Hematopoietic multipotent progenitor cell treated with erythropoietin and hydrocortisone succinate and interleukin-3 and kit ligand, for 15 days (in vitro differentiated cells): ENCODE measurements at places on chromosomes 6 and 20.

- no peak for DNase-seq
These were observed 26.7 kb downstream of the RNASET2 start for GRCh38 chr6:166929542-166930189.

- DNase-seq = no peak
These were observed 316.6 kb downstream of the THBS2 start for GRCh38 chr6:168937054-168937453.

DNA sequence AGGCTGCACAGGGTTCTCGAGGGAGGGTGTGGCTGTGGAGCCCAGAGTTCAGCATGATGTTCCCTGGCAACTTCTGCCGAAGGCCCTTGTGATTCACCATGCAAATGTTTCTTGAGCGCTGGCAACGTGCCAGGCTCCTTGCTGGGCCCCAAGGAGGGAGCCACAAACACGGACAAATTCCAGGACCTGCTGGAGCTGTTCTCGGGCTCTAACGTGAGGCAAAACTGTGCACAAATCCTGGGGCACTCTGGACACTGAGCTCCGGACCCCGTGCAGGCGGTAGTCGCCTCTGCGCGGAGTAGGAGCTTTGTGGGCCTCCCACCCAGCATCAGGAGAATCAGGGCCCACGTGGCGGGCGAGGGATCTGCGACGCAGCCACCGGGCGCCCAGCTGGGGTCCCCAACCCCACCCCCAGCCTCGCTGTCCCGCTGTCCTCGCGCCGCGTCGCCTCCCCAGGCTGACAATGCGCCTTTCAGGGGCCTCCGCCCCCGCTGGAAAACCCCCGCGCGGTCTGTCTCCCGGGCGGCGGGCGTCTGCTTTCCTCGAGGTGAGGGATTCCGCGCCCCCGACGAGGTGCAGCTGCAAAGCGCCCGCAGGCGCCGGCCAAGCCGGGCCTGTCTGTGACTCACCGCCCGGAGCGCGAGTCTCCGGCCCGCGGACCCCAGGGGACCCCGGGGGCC, 31.7 kb upstream of the SCUBE3 start:
- DNase-seq = peak; percentile 42

DNA sequence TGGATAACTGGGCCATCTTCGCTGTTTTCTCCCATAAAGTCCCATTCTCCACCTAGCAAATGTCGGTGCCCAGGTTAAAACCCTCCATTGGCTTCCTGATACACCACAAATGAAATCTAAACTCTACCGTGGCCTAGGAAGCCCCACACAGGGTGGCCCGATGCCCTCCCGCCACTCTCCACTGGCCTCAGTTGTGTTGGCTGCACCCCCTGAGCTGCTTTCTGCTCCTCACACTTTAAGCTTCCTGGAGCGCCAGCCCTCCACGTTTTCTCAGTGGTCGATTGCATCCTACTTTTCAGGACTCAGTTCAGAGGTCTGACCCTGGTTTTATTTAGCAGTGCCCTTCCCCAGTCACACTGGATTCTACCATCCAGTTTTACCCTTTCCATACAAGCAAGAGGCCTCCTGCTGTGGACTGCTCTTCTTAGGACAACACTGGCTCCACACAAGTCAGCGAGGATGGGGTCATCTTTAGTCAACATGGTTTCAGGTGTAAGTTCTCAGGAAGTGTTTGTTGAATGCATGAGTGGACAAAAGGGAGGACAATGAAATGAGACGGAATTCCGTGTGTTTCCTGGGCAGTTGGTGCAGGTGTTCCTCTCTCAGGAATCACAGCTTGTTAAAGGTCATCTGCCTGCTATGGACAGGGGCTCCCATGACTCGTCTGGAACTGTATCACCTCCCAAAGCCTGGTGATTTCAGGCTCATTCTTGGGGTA, 124.1 kb downstream of the SULF2 start:
- no peak for DNase-seq

DNA sequence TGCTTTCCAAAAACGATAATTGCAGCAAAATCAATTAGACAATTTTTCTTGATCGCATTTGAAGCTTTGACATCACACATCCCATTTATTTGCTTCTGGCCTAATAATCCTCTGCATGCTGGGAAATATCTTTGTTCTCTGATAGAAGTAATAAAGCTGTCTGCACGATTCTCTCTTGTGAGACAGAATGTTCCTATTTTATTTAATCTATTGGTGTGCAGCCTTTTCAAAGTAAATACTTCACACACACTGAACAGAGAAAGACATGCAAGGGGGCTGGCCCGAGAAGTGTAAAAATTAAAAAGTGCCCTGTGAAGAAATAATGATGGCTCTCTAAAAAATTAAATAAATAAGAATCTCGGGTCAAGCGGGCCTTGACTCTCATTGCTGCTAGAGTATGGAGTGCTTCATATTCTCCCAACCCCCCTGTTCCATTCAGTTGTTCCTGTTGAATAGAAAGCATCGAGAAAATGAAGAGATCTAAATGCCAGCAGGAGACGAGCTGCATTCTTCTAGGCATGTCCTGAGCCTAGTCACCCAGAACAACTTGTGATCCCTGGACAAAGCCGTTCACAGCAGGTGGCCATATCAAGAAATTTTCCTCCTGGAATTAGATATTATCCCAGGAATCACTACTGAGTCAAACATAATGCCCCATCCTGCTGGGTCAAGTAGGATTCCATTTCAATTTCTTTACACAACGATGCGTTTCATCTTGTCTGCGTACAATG, 625.9 kb upstream of the EPHA7 start:
- DNase-seq = no peak

GRCh38 chr20:19813846-19814640, 56.0 kb downstream of the RIN2 start:
- DNase-seq = no peak

- no peak for DNase-seq
These were observed 269.7 kb downstream of the PRL start for GRCh38 chr6:22027040-22027725.
